ENCODE measurements at places on chromosomes 2 and 18.

DNA sequence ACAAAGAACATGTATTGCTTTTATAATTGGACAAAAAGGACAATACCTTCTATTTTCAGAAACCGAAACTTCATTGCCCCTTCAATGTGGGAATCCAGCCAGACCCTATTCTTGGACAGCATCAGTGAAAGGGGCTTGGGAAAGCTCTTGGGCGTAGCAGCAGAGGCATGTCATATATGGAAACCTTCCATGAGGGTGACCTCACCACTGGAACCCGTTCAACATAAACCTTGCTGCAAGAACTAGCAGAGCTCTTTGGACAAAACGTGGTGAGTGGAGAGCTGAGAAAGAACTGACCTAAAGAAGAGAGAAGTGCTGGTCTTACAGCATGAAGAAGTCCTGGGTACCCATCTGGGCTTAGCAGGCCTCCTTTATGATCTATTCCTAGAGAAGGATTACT lies 22.7 kb upstream of the ACTG2 start:
- DNase-seq, result no peak

GRCh38 chr2:40374543-40375240 lies 77.2 kb downstream of the SLC8A1 start:
- DNase-seq, result no peak

GRCh38 chr2:232611559-232612218 lies 21.7 kb upstream of the EFHD1 start:
- DNase-seq, result peak; percentile 73

GRCh38 chr2:61214171-61214570 lies 52.2 kb downstream of the C2orf74 start:
- no peak for DNase-seq

GRCh38 chr18:60755134-60755533 lies 382.6 kb upstream of the MC4R start:
- DNase-seq, result no peak

DNA sequence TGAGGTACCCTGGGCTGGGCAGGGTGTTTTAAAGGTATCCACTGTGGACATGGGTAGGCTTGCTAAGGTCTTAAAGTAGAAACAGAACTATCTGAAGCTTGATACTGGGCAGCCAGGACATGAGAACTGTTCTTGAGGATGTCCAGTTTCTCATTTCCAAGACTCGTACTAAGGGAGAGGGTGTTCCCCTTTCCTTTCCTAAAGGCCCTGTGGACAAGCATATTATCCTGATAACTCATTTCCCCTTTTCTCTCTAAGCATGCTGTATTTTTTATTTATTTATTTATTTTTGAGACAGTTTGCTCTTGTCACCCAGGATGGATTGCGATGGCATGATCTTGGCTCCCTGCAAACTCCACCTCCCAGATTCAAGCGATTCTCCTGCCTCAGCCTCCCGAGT lies 273.6 kb downstream of the PRKCE start:
- peak; percentile 50 for DNase-seq

DNA sequence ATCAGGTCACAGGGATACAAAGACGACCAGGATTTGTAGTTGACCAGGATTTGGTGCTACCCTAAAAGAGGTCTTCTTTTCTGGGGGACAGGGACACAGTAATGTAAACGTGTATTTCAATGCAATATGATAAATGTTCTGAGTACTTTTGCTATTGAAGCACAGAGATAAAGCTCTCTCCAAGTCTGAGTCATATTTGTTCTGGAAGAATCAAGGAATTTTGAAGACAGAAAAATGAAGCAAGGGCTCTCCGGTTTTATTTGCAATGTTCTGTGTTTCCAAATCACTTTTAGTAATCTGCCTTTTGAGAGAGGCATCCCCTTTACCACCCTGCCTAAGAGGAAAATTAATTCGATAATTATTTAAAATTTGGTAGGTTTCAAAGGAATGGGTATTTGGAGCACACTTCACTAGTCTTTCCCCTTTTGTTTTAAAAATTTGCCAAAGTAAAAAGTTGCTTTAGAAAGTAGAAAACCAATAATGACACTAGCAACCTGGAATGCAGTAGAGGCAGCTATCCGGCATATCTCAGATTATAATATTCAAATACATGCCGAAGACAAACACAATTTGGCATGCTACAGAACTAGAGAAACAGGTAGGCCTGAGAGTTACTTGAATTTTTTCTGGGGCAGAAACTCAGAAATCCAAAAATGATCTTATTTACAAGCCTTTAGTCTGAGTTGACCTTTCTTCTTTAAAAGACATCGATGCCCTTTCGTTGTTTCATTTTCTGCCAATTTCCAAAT lies 82.7 kb downstream of the MREG start:
- DNase-seq, result no peak
